Sigmoid colon (tissue), 7 donors: ENCODE measurements at places on chromosomes 2 and 18. TPM values are rescaled to one million over a fixed set of nuclear protein-coding genes. Genes with fewer than 3 reads are reported as not detected.

Gene LYG2
- not detected for total RNA-seq

Gene SPHKAP
- total RNA-seq, result 0.83 TPM

Gene CCDC138
- 3.3 TPM for total RNA-seq

Gene ACADL
- total RNA-seq, result 3.9 TPM

Gene FAHD2B
- 13.6 TPM for total RNA-seq

Gene DSG4
- total RNA-seq, result not detected

Gene IL36B
- total RNA-seq, result not detected

Gene SP110
- total RNA-seq, result 21.4 TPM

Gene ALPI
- not detected for total RNA-seq

Gene LCT
- total RNA-seq, result not detected

Gene PLA2R1
- total RNA-seq, result 3.9 TPM

Gene SLC23A3
- 0.36 TPM for total RNA-seq
